ENCODE measurements at places on chromosomes 6 and 20.

DNA sequence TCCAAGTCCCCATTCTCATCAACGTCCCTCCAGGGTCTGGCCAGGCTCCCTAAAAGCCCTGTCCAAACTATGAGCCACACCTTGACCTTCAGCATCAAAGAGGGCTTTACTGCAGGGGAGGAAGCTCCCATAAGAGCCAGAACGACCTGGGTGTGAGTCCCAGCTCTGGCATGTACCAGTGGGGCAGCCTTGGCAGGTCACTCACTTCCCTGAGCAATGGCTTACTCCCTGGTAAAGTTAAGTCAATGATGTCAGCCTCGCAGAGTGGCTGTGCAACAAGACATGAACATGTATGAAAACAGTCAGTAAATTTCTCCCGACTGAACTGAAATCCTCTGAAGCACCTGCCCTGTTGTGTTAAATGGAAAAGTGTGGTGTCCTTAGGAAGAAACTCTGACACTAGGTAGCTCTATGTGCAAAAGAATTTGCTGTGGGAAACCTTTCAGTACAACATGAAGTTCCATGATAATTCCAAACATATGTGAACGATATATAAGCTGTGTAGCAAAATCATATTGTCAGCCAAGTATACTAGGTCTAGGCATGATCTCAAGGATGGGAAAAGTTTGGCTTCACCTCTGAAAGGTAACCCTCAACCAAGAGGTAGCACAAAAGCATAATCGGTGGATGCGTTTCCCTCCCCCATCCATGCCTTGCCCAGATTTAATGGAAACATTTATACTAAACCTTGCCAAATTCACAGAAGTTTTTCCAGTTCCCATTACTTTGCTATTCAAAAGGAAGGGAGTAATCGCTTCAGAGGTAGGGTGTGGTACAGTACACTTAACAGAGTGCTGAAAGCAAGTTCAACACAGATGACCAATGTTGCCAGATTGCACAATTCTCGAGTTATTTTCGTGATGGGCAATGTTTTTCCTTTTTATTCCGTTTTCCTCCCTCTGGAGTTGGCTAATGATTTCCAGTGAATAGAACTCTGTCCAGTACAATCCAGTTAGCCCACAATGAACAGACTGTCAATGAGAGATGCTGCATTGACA, 49.0 kb upstream of the RANBP9 start:
- H3K27ac ChIP-seq, result peak overlapping the region; percentile 81
- no peaks in the 10 kb centered on the region for H3K4me1 ChIP-seq
- H3K4me3 ChIP-seq, result no peak overlapping the region
- no peaks in the 10 kb centered on the region for H3K27me3 ChIP-seq
- peak; percentile 59 for DNase-seq
- no peaks in the 10 kb centered on the region for H3K36me3 ChIP-seq

GRCh38 chr20:40607927-40608326, 81.1 kb downstream of the MAFB start:
- H3K27me3 ChIP-seq, result no peaks in the 10 kb centered on the region
- no peaks in the 10 kb centered on the region for H3K4me1 ChIP-seq
- no peak for DNase-seq
- H3K27ac ChIP-seq, result no peak overlapping the region
- no peaks in the 10 kb centered on the region for H3K36me3 ChIP-seq

DNA sequence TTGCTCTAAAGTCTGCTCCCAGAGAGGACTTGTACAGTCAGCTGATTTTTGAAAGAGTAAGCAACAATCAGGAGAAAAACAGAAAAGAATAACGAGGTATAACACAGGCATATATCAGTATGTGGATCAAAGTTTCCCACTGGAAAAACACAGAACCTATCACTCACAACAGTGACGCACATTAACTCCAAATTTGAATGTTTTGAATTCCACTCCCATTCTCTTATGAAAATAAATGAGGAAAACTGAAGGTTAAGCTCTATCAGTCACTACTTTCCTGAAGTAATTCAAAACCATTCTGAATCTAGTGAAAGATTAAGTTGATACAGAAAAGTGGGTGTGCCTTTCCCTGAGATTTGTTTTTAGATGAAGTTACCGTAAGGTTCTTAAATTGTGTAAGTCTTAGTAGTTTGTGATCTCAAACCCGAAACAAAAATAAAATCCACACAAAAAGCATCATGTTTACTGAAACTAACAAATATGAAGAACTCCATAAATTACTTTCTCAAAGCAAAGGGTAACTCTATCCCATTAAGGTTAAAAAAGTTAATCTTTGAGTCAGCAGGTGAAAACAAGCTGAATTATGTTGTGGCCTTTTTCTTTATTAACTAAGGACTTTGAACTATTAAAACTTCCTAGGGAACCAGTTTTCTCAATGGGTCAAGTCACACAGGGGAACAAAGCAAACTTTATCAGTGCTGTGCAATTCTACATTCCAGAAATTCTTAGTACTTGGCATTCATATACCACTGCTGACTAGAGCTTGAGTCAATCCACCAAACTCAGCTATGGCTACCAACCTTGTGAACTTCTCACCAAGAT, 115.7 kb downstream of the OGFRL1 start:
- no peak for DNase-seq
- peaks cover 3% of the 10 kb centered on the region for H3K36me3 ChIP-seq
- H3K27me3 ChIP-seq, result no peaks in the 10 kb centered on the region
- H3K27ac ChIP-seq, result peak overlapping the region; percentile 33
- peaks cover 2% of the 10 kb centered on the region for H3K4me1 ChIP-seq

DNA sequence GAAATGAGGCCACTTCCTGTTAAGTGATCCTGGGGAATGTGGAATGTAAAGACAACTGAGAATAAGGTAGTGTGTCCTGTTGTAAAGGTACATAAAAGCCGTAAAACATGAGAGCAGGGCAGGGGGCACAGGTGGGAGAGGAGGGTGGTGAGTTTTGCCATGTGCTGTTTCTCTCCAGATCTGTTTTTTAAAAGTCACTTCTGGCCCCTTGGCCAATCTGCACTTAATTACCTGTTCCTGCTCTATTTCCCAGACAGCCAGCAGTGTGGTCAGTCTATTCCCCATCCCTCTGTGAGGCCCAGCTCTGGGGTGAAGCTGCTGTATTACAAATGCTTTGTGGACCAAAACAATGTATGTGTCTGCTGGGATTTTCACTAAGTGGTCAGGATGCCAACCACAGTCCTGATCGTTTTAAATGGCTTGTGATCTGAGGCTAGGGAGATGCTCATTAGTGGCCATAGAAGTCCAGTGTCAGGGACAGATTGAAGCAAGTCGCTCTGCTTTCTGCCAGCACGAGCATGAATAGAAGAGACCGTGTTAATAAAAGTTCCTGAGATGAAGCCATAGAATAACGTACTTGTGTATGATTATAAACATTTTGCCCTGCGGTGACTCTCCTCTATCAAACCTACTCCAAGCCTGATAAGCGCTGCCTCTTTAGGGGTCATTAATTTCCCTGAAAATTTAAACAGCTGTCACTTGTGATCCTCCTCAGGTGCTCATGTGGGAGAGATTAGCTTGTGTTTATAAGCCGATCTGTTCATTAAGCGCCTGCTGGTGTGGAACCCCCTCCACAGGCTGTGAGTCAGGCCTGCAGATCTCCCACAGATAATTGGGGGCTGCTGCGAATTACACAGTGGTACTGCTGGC, 111.8 kb upstream of the CENPW start:
- H3K27me3 ChIP-seq, result no peaks in the 10 kb centered on the region
- no peak overlapping the region for H3K27ac ChIP-seq
- H3K4me3 ChIP-seq, result no peak overlapping the region

DNA sequence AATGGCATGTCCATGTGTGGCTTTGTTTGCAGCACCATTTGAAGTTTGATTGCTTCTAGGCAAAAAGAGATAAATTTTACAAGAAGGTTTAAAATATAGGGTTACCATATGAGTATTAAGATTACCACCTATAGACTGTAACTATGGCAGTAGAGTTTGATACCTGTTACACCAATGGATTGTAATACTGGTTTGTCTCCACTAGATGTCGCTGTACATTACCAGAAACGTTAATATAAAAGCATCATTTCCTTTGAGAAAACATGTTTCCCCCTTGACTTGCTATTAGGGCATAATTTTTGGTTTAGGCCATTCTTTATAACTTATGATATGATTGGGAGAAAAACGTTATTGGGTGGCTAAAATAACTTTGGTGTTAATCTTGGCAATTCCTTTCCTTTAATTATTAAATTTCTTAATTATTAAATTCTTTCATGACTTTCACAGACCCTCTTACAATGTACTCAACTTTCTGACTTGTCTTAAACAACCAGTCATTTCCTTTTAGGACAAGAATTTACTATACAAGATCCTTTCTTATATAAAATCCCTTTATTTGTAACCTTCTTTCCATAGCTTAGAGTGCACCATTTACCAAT, 42.8 kb downstream of the HLA-DPB1 start:
- no peak overlapping the region for H3K27ac ChIP-seq
- H3K27me3 ChIP-seq, result no peaks in the 10 kb centered on the region
- H3K36me3 ChIP-seq, result no peaks in the 10 kb centered on the region
- H3K4me1 ChIP-seq, result peaks cover 4% of the 10 kb centered on the region

GRCh38 chr20:3092611-3093379, 8.3 kb upstream of the AVP start:
- H3K27me3 ChIP-seq, result no peaks in the 10 kb centered on the region
- no peak overlapping the region for H3K4me3 ChIP-seq
- H3K36me3 ChIP-seq, result no peaks in the 10 kb centered on the region
- DNase-seq, result peak; percentile 33

DNA sequence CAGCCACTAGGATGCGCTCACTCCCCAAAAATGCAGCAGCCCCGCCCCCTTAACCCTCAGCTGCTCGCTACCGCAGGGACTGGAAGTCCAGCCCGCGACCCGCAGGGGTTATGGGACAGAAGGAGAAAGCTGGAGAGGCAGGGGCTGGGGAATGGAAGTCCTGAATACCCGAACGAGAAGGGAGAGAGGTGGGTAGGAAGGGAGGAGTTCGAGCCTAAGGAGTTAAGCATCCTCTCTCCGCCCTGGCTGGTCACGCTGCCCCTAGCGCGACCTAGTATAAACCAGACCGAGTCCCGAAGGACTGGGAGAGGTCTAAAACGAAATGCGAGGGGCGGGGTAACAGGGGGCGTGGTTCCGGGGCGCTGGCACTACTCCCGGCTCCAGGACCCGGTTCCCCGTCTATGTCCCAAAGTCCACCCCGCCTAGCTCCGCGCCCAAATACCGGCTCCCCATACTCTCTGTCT, 448 bp upstream of the DDAH2 start:
- H3K4me1 ChIP-seq, result peaks cover 20% of the 10 kb centered on the region
- H3K36me3 ChIP-seq, result peaks cover 44% of the 10 kb centered on the region
- peak overlapping the region; percentile 90 for H3K27ac ChIP-seq

GRCh38 chr6:15490242-15491100, 172.4 kb downstream of the DTNBP1 start:
- H3K27me3 ChIP-seq, result no peaks in the 10 kb centered on the region
- H3K4me3 ChIP-seq, result no peak overlapping the region
- H3K4me1 ChIP-seq, result peaks cover 8% of the 10 kb centered on the region
- H3K27ac ChIP-seq, result no peak overlapping the region
- DNase-seq, result no peak
- peaks cover 4% of the 10 kb centered on the region for H3K36me3 ChIP-seq

GRCh38 chr20:51284871-51285270, 257.6 kb downstream of the NFATC2 start:
- H3K4me1 ChIP-seq, result no peaks in the 10 kb centered on the region
- H3K27ac ChIP-seq, result no peak overlapping the region
- no peak overlapping the region for H3K4me3 ChIP-seq
- DNase-seq, result no peak
- no peaks in the 10 kb centered on the region for H3K27me3 ChIP-seq
- no peaks in the 10 kb centered on the region for H3K36me3 ChIP-seq

DNA sequence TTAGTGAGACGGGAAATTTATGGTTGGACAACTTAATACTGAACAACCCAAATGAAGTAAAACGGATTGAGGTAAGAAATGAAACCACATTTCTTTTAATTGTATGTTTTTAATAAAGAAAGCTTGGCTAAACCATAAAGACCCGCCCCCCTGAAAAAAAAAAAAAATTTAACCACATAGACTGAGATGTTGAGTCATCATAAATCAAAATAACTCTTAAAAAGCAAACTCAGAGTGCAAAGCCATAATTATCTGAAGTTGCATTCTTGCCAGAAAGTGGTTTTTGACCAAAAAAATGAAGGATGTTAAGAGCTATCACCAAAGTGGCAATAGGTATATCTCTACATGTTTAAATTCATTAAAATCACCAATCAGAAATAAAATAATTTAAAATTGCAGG, 101.8 kb upstream of the COL21A1 start:
- no peak for DNase-seq
- no peaks in the 10 kb centered on the region for H3K27me3 ChIP-seq
- no peaks in the 10 kb centered on the region for H3K4me1 ChIP-seq
- no peak overlapping the region for H3K4me3 ChIP-seq
- H3K27ac ChIP-seq, result no peak overlapping the region
- no peaks in the 10 kb centered on the region for H3K36me3 ChIP-seq

- H3K36me3 ChIP-seq, result no peaks in the 10 kb centered on the region
- DNase-seq, result peak; percentile 87
- H3K27ac ChIP-seq, result no peak overlapping the region
- peaks cover 41% of the 10 kb centered on the region for H3K4me1 ChIP-seq
- H3K27me3 ChIP-seq, result no peaks in the 10 kb centered on the region
These were observed 53.4 kb downstream of the AKAP12 start for GRCh38 chr6:151292974-151293687.

DNA sequence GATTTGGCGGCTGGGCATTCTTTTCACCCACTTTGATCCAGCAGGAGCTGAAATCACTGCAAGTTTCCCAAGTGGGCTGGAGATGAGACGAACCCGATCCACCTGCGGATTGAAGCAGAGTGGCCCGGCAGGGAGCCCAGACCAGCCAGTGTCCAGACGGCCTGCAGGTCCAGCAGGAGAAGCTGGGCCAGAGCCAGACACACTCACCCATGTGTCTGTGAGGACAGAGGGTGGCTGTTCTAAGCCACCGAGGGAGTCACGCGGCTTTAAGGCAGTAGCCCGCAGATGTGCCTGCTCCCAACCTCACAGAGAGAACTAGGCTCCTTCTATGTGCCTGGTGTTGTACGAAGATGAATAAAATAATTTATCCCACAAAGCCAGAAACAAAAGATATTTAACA, 200.7 kb downstream of the WDR27 start:
- no peak overlapping the region for H3K4me3 ChIP-seq
- H3K27ac ChIP-seq, result no peak overlapping the region
- H3K36me3 ChIP-seq, result peaks cover 2% of the 10 kb centered on the region
